Activated naive CD4-positive, alpha-beta T cell treated with anti-CD3 and anti-CD28 coated beads, Interleukin-2, amount 50 U/mL, for 16 hours (primary cell): ENCODE measurements at places on chromosomes 13 and 19.
A peak's percentile ranks its signal among the peaks of the same experiment; 100 is the strongest.

DNA sequence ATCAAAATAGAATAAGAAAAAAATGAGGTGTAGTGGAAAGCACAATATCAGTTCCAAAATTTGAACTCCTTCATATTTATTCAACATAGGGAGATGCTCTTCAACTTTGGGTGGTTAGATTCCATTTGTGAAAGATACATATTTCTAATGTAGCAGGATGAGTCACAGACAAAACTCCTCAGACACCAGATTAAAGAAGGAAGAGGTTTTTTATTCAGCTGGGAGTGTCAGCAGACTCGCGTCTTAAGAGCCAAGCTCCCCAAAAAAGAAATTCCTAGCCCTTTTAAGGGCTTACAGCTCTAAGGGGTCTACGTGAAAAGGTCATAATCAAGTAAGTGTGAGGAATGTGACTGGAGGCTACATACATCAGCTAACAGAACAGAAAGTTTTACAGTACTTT lies 6.8 kb upstream of the ZNF765 start:
- no peak for DNase-seq

DNA sequence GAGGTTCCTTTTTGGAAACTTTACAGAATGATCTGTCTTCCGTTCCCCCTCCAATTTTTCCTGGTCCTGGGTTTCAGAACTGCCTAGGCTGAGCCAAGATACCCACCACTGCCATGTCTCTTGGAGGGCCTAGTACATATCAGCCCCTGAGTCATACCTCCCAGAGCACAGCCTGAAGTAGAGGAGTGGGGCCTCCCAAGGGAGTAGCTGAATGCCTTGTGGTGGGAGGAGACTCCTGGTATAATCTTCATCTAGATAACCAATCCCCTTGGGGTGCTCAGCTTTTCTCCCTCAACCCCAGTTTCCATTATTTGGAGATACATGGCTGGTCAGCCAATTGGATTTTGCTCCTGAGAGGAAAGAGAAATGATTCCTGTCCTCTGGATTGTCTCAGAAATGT lies 30.3 kb downstream of the ZNF763 start:
- DNase-seq: no peak

- no peak for DNase-seq
Measured at GRCh38 chr13:85825454-85825853, 26.2 kb upstream of the SLITRK6 start.

GRCh38 chr19:52622261-52622660 lies 15.9 kb downstream of the ZNF83 start:
- no peak for DNase-seq

DNA sequence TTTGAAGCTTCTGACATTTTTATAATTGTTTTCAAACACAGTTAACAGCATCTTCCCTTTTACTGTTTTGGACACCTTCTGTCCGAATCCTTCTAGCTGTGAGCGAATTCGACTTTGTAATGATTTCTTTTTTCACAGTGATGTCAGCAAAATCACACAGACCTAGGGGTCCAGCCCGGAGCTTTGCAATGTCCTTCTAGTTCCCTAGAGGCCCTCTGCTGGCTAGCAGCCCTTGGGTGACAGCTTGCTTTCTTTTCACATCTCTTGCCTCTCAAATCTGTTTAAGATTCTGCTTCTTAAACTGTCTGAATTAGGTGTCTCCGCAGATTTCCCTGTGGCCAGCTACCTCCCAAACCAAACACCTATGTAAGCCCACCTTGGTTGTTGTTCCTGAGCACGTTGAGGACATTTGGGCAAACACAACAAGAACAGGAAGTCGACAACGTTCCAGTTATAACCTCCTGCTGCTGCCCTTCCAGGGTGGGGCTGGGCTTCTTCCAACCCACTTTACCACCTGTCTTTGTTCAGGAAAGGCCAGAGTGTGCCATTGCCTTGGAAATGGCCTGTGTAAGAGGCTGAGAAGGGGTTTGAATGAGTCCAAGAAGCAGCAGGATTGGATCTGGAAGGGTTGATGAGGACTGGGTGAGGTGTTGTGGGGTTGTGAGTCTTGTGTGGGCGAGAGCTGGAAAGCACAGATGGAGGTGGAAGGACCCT lies 123.1 kb downstream of the ATP8A2 start:
- no peak for DNase-seq

- DNase-seq: no peak
Measured at GRCh38 chr13:109853153-109853552, 66.8 kb upstream of the IRS2 start.

GRCh38 chr19:54299126-54299498 lies 13.9 kb downstream of the LILRA5 start:
- DNase-seq: no peak

GRCh38 chr13:36493046-36493445 lies 60.8 kb downstream of the CCNA1 start:
- DNase-seq: no peak

GRCh38 chr19:40630571-40631160 lies 29.5 kb downstream of the LTBP4 start:
- DNase-seq: no peak

DNA sequence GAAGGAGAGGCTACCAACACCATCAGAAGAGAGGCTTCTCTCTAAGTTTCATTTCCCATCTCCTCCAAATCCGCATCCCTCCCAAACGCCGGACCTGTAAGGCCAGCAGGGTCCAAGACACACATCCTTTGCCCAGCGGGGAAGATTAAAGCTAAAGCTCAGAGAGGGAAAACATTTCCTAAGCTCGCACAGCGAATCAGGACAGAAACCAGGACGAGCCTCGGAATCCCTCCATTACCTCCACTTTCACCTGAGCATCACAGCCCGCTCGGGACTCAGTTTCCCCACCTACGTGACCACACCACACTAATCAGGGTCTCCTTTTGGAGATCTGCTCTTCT lies 711 bp upstream of the FOSB start:
- no peak for DNase-seq

- DNase-seq: no peak
Measured at GRCh38 chr13:104773775-104774174, 1707.6 kb upstream of the SLC10A2 start.

DNA sequence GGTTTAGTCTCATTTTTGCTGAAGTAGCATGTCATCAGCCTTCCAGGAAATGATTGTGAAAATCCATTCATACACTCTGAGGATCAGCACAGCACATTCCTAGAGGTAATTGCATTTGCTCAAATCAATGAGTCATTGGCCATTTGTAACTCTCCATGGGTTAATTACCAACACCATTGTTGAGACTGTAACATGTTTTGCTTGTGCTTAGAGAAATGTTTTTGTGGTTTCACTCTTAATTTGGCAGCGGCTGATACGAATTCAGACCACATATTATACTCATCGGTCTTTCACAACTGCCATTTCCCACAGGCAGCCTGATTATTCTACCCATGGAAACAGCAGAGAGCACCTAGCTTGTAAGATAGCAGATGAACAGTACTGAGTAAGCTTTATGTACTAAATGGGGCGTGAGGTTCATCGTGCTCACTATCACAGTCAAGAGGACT lies 110.3 kb downstream of the NHLRC3 start:
- no peak for DNase-seq

GRCh38 chr13:64397701-64398100 lies 2832.4 kb downstream of the PCDH9 start:
- no peak for DNase-seq

GRCh38 chr13:101970341-101970740 lies 431.5 kb downstream of the FGF14 start:
- no peak for DNase-seq

GRCh38 chr19:14183741-14184350 lies 22.1 kb downstream of the ADGRL1 start:
- no peak for DNase-seq

GRCh38 chr13:98033277-98034247 lies 80.1 kb downstream of the IPO5 start:
- no peak for DNase-seq

DNA sequence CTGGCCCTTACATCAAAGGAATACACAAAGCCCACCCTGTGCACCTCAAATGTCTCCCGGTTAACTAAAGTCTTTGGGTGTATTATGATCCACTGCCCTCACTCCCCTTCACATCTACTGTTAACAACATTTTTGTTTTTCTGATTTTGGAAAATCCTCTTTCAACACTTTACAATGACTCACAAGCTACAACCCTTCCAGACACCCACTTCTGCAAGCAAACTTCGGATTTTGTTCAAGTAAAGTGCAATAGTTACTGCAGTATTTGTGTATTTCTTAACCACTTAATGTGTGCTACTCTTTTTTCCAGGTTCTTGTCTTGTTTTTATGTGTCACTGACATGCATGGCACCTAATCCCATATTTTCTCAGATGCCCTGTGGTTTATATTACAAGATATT lies 101.1 kb downstream of the EDNRB start:
- DNase-seq: no peak

DNA sequence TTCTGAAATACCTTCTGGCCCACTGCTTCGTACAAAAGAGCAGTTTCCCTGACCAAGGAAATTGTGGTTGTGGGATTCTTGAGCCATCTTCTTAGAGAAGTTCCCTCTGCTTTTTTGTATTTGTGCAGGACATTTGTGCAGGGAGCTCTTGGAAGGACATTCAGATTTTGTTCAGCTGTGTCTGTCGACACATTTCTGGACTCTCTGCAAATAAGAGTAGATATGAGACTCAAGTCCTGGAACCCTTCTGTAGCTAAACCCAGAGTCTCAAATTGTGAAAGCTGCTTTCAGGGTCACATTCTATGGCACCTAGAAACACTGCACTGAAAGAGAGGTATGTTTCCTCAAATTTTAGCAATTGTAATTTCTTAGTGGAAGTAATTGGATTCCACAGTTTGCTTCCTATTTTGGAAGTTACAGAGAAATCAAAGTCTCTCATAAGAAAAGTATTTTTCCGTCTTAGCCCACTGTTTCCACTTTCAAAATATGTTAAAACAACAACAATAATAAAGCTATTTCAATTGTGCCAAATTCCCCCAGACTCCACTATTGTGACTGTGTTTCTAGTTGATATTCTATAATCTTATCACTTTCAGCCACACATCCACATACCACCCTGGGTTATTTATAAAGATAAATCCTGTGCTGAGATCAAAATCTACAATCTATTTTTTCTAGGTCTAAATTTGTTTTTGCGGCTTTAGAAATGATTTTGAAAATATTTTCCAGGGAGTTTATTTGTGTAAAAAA lies 224.0 kb downstream of the COG6 start:
- DNase-seq: no peak

GRCh38 chr19:49936549-49936948 lies 7.2 kb upstream of the NUP62 start:
- no peak for DNase-seq

DNA sequence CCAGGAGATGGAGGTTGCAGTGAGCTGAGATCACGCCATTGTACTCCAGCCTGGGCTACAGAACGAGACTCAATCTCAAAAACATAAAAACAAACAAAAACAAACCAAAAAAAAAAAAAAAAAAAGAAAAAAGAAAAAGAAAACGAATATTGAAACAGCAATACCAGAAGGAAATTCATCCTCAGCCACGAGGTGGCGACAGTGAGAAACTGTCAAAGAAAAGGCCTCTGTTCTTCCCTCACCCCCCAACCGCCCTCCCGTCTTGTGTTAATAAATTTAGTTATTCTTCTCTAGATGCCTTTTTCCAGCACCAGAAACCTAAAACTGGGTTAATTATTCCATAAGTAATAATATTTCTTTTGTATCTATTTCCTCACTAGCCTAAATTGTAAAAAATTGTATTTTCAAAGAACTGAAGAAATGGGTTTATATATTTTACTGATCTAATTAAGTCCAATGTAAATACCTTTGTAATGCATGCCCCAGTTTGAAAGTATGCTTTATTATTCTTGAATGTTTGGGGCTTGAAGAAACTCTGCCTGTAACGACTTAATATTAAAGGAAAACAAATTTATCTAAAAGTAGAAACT lies 38.6 kb downstream of the LIG4 start:
- DNase-seq: peak; percentile 61

GRCh38 chr13:52797176-52797575 lies 51.3 kb downstream of the PCDH8 start:
- DNase-seq: no peak

DNA sequence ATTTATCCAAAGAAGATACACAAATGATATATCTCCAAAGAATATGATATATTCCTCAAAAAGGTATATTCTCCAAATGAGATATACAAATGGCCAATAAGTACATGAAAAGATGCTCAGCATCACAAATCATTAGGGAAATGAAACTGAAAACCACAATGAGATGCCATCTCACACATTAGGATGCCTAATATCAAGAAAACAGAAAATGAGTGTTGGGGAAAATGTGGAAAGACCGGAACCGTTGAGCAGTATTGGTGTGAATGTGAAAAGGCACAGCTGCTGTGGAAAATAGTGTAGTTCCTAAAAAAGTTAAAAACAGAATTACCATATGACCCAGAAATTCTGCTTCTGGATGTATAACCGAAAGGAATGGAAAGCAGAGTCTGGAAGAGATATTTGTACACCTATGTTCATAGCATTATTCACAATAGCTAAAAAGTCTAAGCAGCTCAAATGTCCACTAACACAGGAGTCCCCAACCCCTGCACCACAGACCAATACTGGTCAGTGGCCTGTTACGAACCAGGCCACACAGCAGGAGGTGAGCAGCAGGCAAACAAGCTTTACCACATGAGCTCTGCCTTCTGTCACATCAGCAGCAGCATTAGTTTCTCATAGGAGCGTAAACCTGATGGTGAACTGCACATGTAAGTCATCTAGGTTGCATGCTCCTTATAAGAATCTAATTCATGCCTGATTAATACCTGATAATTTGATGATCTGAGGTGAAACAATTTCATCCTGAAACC lies 291.9 kb downstream of the PCDH20 start:
- DNase-seq: no peak

GRCh38 chr13:21364916-21365315 lies 94.2 kb downstream of the ZDHHC20 start:
- no peak for DNase-seq

DNA sequence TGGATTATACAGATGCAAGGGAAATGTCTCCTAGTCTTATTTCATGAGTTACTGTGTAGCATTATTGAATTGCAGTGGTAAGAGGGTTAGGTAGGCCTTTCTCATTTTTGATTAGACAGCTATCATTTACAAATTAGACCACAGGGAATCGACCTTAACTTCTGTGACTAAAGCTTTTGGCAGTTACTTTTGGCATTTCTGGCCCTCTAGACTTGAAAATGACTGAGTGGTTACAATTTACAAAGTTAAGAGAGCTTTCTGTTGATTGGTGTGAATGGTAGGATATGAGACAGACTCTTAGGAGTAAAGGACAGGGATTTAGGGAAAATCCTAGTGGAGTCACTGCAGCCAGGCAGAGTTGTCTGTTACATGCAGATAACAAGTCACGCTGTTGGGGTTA lies 86.1 kb downstream of the GGACT start:
- no peak for DNase-seq
